Keratinocyte (primary cell): ENCODE measurements at places on chromosomes 13 and 19. TPM values are rescaled to one million over a fixed set of nuclear protein-coding genes. Genes with fewer than 3 reads are reported as not detected.

GRCh38 chr19:40219721-40220276, 1.6 kb upstream of the TTC9B start:
- DNase-seq: no peak

DNA sequence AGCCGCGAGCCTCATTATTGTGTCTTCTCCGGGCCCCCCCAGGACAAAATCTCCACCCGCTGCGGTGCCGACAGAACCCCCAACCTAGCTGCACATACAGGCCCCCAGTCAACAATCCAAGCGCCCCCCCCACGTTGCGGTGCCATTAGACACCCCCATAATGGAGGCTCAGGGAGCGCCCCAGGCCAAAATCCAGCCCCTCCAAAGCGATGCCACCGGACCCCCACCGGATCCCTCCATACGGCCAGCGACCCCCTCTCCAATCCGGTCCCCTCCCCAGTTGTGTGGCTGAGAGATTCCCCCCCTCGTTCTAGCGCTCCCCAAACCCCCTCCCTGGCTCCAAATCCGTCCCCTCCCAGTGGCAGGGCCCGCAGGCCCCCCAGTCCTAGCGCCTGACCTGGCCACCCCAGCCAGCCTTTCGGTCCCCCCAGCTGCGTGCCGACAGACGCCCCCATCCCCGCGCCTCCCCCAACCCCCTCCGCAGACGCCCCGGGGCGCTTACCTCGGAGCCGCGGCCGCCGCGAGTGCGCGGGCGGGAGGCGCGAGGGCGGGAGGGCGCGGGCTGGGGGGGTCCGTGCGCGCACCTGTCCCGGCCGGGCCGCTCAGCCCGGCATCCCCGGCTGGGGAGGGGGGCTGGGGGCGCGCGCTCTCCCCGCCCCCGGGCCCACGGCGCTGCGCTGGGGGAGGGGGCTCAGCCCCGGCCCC, 21.6 kb upstream of the SEMA6B start:
- DNase-seq: no peak

DNA sequence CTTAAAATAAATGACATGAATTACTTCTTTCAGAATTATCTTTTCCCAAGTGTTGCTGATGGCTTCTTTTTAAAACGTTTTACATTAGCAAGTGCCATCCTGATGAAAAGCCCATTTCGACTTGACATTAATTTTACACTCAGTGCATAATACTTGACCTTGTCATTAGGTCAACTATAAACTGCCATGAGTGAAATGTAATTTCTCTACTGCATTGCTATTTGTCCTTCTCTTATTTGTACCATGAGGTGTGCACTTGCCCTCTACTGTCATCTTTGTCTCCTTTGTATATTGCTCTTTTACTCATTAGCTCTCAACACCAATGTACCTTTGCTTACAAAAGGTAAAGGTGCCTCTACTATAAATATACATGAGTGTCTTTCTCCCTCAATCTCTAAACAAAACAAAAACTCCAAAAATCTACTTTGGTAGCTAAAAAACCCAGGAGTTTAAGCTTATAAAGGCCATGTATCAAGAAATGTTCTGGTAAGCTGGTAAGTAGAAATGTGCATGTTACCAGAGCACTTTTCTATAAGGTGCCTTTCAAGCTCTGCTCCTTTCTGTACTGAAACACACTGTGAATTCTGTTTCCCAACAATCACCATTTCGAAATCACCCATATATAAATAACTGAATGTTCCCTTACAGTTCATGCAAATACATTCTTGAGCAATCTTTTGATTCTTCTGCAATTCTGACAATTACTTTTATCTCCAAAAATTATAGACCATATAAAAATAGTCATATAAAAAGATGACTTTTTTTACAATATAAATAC, 351.4 kb downstream of the SLITRK5 start:
- DNase-seq: no peak

DNA sequence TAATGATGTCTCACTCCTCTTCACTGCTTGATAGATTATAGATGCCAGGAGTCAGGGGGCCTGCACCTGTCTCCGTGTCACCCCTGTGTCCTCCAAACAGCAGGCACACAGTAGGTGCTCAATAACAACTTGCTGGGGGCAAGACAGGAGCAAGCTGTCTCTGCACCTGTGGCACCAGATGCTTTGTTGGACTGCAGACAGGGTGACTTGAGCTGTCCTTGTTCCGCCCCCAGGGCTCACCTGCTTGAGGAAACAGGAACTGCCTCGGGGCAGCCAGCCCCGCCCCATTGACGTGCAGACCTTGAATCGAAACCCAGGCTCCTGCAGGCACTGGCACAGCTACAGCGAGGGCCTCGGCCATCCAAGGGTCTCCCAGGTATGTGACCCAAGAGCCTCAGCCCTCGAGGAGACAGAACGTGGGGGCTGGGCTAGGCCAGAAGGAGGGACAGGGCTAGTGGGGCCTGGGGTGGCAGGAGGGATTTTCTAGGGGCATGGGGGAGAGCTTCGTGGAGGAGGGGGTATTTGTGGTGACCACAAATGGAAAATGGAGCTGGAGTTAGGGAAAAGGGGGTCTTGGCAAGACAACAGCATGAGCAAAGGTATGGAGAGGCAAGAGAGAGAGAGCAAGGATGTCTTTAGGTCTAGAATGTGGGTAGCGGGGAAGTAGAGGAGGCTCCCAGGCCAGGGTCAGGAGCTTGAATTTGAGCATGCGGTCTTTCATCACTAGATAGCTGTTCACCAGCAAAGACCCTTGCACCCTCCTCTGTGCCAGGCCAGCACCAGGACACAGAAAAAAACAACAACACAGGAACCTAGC, at the start of gene HSH2D:
Gene HSH2D, plus strand, starts transcription at position 287 of the 817 bp plus-strand sequence. CDS start 5,066 bp downstream, outside the sequence.
- DNase-seq: no peak

- DNase-seq: no peak
Observed at GRCh38 chr19:52917531-52917930, 5.7 kb downstream of the ZNF888 start.

GRCh38 chr19:19542507-19542906, 4.4 kb downstream of the CILP2 start:
- no peak for DNase-seq

GRCh38 chr13:43514311-43514710, 272.5 kb downstream of the ENOX1 start:
- no peak for DNase-seq

GRCh38 chr13:31476753-31477152, 262.6 kb upstream of the RXFP2 start:
- no peak for DNase-seq

DNA sequence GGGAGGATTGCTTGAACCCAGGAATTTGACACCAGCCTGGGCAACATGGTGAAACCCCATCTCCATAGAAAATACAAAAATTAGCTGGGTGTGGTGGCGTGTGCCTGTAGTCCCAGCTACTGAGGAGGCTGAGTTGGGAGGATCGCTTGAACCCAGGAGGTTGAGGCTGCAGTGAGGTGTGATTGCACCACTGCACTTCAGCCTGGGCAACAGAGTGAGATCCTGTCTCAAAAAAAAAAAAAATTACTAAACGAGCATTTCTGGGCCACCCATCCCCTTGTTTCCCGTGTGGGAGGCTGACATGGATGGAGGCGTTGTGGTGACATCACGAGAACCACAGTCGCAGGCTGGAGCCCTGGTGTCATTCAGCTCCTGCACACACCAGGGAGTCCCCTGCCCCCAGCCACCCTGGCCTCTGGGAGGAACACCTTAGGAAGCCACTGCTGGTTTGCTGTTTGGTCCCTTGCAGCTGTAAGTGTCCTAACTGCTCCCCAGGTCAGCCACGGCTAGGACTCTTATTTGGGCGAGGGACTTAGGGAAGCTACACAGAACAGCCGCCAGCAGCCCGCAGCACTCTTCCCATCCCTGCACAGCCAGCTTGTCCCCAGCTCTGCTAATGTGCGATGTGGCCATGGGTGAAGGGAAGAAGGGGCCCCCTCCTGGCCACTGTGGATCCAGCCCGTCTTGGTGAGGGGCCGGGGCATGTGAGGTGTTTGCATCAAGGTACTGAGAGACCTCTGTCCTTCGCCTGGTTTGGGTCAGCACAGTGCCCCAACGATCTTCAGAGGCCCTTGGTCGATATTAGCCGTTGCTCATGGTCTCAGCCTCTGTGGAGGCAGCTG, 12.7 kb downstream of the NKPD1 start:
- DNase-seq: no peak

FAM216B gene
- polyA plus RNA-seq: not detected in 3 replicates

PLIN4 gene
- polyA plus RNA-seq: 0.01 TPM in 1 of 3 replicates, not detected in the others

- no peak for DNase-seq
Observed at GRCh38 chr19:35081201-35081600, 34.4 kb upstream of the FXYD3 start.

VSTM1 gene
- polyA plus RNA-seq: not detected in 3 replicates

DNA sequence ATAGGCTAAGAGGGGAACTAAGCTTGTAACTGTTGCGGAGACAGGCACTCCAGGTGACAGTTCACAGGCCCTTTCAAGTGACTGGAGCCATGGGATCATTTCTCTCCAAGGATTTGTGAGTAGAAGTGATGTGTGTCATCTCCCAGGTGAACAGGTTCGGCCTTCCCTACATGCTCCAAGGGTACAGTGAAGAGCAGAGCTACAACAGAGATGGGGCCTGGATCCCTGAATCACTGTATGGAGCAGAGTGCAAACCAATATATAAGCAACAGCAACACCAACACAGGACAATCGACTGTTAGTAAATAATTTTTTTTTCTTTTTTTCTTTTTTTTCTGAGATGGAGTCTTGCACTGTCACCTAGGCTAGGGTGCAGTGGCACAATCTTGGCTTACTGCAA, 15.0 kb downstream of the ZSCAN18 start:
- DNase-seq: no peak

DNA sequence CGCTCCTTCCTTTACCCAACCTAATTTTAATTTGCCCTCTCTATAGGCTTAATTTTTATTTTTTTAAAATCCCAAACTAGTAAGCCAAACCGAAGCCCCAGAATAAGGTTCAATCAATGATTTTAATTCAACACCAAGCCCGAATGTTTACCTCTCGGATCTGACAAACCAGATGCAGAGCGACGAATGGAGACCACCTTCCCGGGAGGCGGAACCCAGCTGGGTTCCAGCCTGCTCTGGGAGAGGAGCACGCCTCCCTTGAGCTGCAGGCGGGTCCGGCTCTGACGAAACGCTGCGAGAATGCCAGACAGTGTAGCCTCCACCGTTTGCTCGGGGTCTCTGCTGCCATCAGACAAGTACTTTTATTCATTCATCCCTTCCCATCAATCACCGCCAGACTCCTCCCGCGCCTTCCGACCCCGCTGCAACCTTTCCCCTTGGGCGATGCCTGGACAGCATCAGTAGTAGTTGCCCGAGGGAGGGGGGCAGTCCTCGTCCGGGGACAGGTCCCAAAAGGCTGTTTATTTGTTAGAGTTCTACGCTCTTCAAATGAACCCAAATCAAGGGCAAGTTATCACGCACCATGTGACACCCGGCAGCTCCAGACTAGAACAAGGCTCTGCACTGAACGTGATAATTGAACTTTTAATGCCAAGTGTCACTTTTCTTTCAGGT, 752 bp upstream of the EDNRB start:
- DNase-seq: no peak

SULT2A1 gene
- not detected in 3 replicates for polyA plus RNA-seq

- no peak for DNase-seq
Observed at GRCh38 chr13:98420554-98421175, 156.2 kb downstream of the STK24 start.

ZNF534 gene
- polyA plus RNA-seq: 0.05 TPM in 1 of 3 replicates, not detected in the others

DNA sequence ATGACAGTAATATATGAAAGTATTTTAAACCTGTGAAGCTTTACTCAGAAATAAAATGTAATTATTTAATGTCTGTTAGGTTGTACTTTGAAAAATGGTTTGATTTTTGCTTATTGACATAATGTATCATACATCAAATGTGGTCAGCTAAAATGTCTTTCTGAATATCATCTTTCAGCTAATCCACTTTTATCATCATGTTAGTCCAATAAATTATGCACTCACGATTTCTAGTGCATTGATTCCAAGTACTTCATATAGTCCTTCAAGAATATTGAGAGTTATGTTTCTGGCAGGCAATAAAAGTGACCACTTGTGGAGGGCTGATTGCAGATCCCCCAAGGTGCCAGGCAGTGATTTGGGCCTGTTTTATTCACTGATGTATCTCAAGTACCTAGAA, 1204.1 kb downstream of the OLFM4 start:
- no peak for DNase-seq

GRCh38 chr19:835210-835810, 5.5 kb upstream of the PRTN3 start:
- DNase-seq: no peak

DNA sequence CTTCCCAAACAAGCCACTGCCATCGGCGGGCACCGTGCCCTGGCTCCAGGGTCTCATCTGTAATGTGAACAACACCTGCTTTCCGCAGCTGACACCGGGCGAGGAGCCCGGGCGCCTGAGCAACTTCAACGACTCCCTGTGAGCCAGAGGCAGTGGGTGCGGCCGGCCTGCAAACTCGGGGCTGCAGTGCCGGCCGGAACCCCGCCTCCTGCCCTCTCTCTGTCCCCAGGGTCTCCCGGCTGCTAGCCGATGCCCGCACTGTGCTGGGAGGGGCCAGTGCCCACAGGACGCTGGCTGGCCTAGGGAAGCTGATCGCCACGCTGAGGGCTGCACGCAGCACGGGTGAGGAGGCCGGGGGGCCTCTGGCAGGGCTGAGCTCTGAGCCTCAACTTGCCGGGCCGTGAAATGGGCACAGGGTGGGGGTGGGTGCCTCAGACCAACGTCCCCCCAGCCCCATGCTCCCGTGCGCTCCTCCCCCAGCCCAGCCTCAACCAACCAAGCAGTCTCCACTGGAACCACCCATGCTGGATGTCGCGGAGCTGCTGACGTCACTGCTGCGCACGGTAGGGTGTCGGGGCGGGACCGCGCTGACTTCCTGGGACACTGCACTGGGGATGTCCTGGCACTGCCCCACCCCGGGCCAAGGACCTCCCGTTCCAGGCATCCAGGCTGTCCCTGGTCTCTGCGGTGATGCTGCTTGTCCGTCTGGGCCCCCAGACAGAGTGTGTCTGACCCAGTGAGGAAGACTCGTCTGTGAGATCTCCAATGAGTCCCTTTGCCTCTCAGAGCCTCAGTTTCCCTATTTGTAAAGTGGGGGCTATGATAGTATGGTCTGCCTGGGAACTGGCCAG, 2.2 kb downstream of the ABCA7 start:
- DNase-seq: no peak

KLK10 gene
- polyA plus RNA-seq: 56.3 to 97.5 TPM (median 95.3 TPM) in 3 replicates

TMEM272 gene
- 0.01 TPM in 1 of 3 replicates, not detected in the others for polyA plus RNA-seq

DNA sequence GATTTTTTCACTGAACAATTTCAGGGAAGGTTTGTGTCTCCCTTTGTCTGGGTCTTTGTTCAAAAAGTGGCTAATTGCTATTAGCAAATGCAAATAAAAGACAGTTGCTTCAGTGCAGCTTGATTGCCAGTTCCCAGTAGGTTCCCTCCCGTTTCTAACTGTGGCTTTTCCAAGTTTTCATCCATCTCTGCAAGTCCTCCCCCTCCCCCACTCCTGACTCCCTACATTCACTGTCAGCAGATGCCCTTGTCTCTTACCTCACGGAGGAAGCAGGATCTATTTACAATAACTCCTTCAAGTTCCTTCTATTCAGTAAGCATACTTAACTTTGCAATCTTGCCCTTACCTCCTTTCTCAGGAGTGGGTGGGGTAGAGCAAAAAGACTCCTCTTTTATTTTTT, 55.4 kb upstream of the SCEL start:
- DNase-seq: no peak
